ENCODE measurements at places on chromosomes 2 and 18.

DNA sequence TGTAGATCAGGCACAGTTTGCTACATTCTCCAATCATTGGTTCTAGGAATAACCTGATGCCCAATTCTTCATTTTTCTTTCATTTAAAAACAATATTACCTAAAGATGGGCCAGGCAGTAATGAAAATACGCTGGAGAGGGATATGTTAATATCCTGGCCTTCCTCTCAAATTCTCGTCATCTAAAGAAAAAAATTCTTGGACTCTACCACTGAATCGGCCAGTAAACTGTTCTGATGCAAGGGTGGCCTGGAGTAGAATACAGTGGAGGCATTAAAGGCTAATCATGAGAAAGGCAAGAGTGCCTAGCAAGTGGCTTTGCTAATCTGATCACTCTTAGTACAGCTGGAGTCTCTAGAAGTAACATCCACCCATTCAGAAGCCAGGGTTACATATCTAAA, 157.7 kb downstream of the ANTXR1 start:
- no peak for DNase-seq

DNA sequence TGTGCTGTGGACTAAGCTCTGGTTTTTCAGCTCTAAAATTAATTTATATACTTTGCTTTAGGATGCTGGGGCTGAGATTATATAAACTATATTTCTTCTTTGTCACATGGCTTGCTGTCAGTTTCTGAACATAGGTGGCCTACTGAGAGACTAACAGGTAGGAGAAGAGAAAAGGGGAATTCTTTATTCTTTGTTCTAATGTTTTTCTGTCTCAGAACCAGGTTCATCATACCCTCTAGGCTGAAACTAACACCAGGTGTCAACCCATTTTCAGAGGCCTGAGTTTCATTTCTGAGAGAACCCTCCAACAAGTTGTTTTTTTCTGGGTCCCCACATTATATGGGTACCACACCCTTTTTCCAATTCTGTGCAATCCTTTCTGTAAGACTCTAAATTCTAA, 843.6 kb downstream of the TRIB2 start:
- no peak for DNase-seq

GRCh38 chr2:199869227-199869541, 18.2 kb upstream of the FTCDNL1 start:
- no peak for DNase-seq

- DNase-seq: no peak
Observed at GRCh38 chr2:71348302-71348701, 16.7 kb downstream of the ZNF638 start.

DNA sequence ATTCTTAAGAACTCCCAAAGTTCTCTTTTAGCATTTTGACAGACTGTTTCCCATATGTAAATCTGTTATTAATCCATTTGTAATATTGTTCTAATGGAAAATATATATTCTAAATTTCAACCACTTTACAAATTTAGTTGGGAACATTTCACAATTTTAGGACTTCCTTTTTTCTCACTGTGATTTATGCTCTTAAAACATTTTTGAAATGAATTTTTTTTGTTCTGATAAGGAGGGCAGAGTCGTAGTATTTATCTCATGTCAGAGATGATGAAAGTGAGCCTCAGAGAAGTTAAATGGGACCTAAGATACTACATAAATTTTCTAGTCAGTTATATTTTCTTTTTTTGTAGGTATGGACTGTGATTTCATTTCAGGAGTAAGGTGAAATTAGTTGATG, 26.6 kb downstream of the RASGRP3 start:
- no peak for DNase-seq

- DNase-seq: no peak
Observed at GRCh38 chr2:4895371-4895770, 796.8 kb upstream of the SOX11 start.

DNA sequence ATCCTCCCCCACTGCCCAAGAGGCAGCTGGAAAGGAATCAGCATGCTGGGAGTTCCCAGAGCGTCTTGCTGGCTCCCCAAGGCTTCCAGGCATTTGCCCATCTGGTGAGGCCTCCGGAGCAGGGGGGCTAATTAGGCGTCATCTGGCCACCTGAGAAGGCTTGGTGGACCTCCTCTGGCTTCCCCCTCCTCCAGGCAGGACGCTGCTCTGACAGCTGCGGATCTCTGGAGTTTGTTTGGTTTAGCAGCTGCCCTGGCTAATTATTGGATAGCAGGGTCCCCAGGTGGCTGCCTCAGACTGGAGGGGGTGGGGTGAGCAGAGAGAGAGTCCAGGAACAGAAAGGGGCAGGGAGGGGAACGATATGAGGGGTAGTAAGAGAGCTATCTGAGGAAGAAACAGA, 425.2 kb upstream of the MEX3C start:
- DNase-seq: no peak

DNA sequence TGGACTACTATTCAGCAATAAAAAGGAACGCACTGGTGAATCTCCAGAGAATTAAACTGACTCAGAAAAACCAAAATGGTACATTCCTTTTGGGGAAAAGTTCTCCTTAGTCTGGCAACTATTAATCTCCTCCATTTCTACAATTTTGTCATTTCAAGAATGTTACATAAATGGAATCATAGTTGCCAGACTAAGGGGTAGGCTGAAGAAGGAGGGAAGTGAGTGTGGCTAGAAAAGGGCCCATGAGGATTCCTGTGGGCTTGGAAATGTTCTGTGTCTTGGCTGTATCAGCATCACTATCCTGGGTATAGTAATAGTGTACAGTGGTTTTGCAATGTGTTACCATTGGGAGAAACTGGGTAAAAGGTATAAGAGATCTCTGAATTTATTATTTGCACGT, 72.4 kb downstream of the ZAP70 start:
- no peak for DNase-seq

- DNase-seq: no peak
Observed at GRCh38 chr2:64086347-64087082, 57.7 kb downstream of the PELI1 start.

GRCh38 chr2:25276569-25277465, 64.9 kb downstream of the DNMT3A start:
- DNase-seq: peak; percentile 54

DNA sequence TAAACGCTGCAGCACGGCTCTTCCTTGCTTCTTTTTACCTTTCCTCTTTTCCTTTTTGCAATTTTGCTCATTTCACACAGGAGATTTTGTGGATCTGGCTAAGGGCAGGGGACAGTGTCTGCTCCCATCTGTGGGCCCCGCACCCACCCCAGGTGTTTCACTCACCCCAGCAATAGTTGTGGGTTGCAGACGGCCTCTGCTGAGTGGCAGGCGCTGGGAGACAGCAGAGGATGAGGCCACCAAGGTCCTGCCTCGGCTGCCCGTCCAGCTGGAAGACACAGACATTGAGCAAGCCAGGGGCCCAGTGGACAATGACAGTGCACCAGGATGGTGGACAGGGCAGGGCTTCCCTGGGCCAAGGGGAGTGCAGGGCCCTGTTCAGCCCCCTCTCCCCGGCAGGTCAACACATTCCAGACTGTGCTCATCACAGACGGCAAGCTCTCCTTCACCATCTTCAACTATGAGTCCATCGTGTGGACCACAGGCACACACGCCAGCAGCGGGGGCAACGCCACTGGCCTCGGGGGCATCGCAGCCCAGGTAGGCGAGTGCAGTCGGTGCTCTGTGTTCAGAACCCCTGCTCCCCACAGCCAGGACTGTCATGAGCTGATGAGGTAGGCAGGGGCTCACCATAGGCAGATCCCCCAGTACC, 35.0 kb downstream of the SNED1 start:
- no peak for DNase-seq

DNA sequence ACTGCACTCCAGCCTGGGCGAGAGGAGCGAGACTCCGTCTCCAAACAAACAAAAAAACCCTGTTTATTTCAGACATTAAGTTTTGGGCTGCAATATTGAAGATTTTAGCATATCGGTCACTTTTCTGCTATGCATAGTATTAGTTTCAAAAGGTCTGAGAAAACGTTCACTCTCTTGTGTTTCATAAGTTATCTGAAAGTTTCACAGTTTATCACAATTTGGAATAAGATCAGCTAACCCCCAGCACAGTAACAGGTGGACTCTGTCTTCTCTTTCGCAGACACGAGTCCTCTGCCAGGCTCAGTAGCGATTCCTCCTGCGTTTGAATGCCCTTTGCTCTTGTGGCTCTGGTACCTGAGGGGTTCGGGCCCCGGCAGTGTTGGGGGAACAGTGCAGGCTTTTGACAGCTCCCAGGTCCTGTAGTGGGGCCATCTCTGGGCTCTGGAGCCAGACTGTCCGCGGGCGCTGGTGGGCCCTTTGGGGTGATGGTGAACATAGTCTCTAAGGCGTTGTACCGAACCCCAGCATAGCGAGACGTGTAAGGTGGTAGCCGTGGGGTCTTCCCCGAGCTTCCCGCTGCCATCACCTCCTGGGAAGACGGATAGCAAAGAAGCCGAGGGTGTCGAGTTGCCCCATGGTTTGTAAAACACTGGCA, 20.4 kb downstream of the NFATC1 start:
- DNase-seq: no peak

DNA sequence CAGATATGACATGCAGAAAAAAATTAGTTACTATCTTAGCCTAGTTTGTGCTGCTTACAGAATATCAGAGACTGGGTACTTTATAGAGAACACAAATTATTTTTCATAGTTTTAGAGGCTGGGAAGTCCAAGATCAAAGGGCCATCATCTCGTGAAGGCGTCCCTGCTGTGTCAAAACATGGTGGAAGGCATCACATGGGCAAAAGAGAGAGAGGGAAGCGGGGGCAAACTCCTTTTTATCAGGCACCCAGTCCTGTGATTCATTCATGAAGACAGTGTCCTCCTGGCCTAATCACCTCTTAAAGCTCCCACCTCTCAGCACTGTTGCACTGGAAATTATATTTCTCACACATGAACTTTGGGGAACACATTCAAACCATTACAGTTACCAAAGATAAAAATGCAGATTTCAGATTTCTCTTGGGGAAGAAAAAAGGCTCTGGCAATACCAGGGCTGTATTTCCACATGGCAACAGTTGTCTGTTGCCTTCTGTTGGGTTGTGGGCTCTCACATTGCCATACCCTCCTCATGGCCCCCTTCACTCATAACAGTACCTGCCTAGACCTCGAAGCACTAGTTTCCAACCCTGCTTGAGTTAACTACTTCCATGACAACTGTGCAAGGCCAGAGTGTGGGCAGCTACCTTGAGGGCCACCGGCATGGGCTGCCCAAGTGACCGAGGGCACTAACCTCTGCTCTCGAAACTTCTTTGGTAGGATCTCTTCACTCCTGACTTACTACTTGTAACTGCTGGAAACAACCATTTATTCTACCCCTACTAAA, 2.7 kb upstream of the ACTR3 start:
- no peak for DNase-seq

Measured in stimulated activated CD8-positive, alpha-beta memory T cell treated with anti-CD3 and anti-CD28 coated beads, Interleukin-15, amount 100 ng/mL, for 24 hours (primary cell).